ENCODE measurements at places on chromosomes 5 and 9. TPM values are rescaled to one million over a fixed set of nuclear protein-coding genes. Genes with fewer than 3 reads are reported as not detected.

DNA sequence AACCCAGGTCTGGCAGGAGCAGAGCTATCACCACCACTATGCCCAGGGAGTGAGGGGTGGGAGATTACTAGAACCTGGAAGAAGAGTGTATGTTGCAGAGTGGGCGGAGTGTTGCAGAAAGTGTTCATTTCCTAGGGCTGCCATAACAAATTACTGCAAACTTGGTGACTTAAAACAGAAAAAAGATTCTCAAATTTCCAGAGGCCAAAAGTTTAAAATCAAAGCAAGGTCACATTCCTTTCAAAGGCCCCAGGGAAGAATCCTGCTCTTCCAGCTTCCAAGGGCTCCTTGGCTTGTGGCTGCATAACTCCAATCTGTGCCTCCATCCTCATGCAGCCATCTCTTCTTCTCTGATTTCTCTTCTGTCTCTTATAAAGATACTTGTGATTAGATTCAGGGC, 30.6 kb upstream of the SPINK4 start:
- no peak for DNase-seq

DNA sequence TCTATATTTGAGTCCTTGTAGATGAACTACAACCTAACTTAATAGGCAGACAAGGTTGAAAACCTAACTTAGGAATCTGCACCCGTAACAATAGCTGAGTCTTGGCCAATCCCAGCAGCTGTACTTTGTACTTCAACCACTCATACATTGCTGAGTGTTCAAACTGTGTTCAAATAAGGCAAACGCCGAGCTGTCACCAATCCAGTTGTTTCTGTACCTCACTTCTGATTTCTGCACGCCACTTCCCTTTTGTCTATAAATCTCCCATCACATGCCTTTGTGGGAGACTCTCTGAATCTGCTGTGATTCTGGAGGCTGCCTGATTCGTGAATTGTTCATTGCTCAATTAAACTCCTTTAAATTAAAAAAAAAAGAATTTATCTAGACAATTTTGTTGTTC, 167.8 kb upstream of the TUT7 start:
- no peak for DNase-seq

DNA sequence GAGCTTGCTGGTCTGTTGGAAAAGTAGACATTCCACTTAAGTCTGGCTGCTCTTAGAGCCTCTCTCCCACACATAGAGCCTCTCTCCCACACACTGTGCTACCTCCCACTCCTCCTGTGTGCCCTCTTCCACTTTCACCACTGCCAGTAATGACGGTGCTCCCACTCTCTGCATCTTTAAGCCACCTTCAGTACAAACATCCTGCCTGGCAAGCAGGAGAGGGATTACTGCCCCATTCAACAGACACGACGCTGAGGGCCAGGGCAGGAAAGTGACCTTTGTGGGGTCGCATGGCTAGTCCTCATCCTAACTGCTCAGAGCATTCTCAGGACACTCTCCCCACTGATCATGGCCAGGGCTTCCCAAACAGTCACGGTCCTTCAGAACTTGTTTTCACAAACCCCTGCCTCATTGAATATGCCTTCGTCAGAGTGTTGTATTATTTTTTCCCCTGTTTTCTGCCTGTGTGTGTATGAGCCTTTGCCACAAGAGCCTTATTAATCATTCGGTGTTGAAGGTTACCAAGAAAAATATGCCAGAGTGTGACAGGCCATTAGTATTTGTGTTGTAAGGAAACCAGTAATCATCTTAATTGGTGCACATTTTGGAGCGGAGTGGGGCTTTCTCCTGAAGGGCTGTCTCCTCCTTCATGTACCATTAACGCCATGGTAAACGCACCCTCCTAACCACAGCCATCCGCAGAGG, 87.1 kb upstream of the SAP30L start:
- DNase-seq: no peak

CFAP77 gene
- not detected for total RNA-seq

CLIC3 gene
- 120 TPM for total RNA-seq

DNA sequence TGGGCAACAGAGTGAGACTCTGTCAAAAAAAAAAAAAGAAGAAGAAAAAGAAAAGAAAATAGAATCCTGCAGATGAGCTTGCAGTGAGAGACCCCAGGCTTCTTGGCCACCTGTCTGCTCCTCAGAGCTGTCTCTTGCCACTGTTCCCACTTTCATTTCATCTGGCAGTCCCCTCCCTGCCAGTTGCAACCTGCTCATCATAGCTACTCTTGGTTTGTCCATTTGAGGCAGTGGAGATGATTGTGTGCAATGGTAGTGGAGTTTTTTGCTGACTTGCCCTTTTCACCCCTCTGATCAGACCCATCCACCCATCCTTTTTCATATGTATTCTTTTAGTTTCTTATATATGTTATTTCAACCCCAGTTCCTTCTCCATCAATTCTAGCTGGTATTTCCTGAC, 28.7 kb downstream of the ANKRD33B start:
- no peak for DNase-seq

DNA sequence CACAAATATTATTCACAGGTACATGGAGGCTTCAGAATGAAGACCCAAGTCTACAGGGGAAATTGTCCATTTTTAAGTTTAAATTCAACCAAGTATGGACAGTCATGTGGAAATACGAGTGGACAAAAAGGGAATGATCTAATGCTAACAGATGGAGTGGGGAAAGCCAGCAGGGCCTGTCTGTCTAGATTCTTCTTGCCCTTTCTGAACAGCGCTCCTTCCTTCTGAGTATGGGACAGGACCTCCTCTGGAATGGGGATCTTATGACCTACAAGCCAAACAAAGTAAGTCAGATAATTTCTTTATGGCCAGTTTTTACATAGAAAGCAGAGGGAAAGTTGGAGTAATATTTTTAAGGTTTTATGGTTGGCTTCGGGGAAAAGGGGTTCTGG, 119.8 kb upstream of the NEK6 start:
- DNase-seq: no peak

DNA sequence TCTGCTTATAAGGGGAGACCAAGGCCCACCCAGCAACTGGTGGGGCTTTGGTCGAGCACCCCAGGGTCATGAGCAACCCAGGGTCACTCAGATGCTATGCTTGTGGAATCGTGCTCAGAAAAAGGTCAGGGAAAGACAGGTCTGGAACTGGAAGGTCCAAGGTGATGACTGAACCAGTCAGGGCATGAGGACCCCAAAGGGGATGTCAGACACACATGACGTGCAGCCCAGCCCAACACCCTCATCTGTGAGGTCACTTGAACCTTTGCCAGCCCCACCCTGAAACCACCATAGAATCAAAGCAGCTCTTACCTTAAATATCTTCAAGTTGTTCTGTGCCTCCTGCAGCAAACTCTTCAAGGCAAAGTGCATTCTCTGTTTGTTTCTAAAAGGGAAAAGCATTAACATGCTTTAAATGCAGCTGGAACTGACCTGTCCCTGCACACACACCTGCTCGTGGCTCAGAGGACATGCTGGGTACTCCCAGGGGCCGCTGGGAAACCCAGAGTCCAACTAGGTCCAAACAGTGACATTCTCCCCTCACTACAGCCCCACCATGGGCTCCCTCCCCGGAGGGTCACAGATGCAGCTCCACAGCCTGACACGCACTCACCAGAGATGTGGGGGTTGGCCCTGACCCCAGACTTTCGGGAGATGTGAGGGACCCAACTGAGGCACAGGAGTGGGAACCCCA, 29.4 kb downstream of the IPPK start:
- no peak for DNase-seq

- no peak for DNase-seq
These were observed 1470.3 kb upstream of the NUDT12 start for GRCh38 chr5:105032917-105033316.

- DNase-seq: no peak
These were observed 115.1 kb upstream of the IRX4 start for GRCh38 chr5:1997640-1998347.

- no peak for DNase-seq
These were observed 485 bp upstream of the HABP4 start for GRCh38 chr9:96449523-96449844.
